ENCODE measurements at places on chromosomes 7 and 10.

DNA sequence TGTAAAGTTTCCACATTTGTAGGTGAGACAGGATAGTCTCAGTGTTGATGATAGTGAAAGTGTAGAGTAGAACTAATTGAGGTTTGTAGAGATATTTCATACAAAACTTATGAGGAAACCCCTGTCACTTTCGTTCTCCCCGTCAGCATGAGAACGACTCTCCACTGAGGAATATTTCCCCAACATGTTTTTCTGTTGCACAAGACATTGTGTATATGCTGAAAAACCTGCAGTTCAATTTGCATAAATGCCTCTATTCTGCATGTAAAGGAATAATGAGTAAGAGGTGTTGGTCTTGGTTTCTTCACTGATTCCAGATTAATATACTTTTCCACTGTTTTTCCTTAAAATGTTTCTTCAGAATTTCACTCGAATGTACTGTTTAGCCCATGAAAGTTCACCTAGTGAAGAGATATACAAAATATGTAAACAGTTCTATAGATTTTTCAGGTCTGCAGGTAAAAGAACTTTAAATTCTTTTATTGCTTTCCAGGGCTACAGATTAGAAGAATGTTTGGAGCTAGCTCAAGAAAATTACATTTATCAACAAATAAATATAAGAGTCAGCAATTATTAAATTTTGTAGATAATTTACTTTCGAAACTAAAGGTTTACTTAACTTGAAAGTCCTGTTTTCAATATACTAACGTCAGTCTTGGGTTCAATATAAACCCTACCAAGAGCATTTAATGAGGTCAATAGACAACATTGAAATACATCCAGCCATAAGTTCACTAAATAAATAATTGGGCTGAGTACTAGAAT lies 37.2 kb downstream of the HEPACAM2 start:
- no peak for DNase-seq

DNA sequence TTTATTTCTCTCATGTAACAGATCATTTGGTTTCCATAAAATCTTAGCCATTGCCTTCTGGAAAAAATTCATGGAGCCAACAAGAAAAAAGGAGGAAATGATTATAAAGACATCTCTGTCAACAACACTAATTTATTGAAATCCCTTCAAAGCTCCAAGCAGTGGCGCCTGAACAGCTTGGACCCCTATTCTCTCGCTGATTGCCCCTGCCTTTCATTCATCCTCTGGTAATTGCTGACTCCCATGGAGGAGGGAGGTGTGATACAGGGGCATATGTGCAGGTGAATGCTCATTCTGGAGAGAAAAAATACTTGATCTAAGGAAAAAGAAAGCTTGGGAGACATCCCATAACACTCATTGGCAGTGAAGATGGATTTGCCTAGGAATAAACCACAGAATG lies 345.5 kb downstream of the FGFR2 start:
- no peak for DNase-seq

GRCh38 chr10:534047-534566 lies 155.4 kb downstream of the DIP2C start:
- no peak for DNase-seq

GRCh38 chr10:17228091-17229015 lies at the start of gene VIM:
Gene VIM (plus strand): TSS chr10:17228241. CDS start chr10:17229423, 1,182 bp downstream.
- peak; percentile 88 for DNase-seq

DNA sequence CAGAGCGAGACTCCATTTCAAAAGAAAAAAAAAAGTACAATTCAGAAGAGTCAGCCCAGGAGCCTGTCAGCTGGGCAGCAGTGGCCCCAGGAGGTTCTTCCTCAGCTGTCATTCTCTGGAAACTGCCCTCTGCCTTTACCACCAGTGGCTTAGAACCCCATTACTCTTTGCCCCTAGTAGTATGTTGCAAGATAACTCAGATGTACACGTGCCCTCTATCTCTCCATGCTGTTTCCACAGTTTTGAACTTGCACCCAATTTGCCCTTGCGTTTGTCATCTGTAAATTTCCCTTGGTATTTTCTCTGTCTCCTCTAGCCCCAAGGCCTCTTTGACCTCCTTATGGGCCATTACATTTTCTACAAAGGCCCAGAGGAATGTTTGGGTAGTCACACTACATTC lies 56.7 kb upstream of the PRKAR2B start:
- no peak for DNase-seq
